ENCODE measurements at places on chromosomes 11 and 22.

DNA sequence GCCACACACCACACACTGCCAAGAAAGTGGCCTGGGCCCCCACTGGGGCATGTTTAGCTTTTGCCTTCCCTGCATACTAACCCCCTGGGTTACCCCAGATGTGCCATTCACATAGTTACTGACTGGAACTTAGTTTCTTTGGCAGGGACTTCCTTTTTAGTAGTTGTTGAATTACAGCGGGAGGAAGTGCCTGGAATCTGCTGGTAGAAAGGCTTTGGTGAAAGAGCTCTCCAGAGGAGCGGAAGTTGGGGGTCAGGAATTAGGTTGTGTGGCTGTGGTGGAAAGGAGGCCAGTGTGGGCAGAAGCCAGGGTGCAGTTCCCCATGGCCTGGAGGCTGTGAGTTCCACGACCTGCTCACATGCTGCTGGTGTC lies 69.0 kb downstream of the MED15 start:
- no peak for DNase-seq

GRCh38 chr11:9039198-9039597 lies 35.4 kb upstream of the NRIP3 start:
- DNase-seq, result no peak

GRCh38 chr22:23763579-23763945 lies 772 bp downstream of the C22orf15 start:
- DNase-seq, result peak; percentile 55

GRCh38 chr11:27934830-27935145 lies 173.2 kb downstream of the KIF18A start:
- DNase-seq, result no peak

- no peak for DNase-seq
Measured at GRCh38 chr11:113270080-113270479, 44.3 kb upstream of the TTC12 start.

DNA sequence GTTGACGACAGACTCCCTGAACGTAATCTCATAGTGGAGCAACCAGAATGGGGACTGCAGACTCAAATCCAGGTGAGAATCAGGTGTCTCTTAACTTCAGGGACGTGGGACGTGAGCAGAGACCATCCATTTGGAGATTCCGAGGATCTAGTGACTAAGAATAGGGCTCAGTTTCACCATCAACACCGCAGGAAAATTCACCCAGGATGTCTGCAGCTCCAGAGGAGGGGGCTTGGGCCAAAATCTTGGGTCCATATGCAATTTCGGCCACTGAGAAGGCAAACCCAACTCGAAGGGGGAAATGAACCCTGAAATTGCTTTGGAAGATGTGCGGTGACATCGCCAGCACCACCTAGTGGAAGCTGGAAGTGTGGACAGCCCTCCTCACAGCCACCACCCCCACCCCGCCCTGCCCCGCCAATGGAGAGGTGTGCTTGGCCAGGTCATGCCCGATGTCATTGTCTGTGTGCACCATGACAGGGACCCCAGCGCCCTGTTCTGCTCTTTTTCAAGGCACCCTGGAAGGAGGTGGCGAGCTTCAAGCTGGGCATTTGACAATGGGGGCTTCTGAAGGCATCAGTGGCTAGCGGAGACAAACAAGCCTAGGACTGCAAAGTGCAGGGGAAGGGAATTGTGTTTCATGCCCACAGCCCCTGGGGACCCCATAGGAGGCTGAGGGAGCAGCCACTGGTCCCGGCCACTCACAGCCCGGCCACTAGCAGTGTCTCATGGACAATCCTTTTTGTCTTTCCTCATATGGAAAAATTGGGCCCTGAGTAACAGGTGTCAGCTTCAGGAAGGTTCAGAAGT lies 24.8 kb downstream of the APOL1 start:
- peak; percentile 43 for DNase-seq

GRCh38 chr11:72808331-72808798 lies 5.8 kb upstream of the ATG16L2 start:
- no peak for DNase-seq

- no peak for DNase-seq
Measured at GRCh38 chr11:113715882-113716625, 9.9 kb upstream of the TMPRSS5 start.

- no peak for DNase-seq
Measured at GRCh38 chr11:1868636-1869291, 15.9 kb downstream of the LSP1 start.

DNA sequence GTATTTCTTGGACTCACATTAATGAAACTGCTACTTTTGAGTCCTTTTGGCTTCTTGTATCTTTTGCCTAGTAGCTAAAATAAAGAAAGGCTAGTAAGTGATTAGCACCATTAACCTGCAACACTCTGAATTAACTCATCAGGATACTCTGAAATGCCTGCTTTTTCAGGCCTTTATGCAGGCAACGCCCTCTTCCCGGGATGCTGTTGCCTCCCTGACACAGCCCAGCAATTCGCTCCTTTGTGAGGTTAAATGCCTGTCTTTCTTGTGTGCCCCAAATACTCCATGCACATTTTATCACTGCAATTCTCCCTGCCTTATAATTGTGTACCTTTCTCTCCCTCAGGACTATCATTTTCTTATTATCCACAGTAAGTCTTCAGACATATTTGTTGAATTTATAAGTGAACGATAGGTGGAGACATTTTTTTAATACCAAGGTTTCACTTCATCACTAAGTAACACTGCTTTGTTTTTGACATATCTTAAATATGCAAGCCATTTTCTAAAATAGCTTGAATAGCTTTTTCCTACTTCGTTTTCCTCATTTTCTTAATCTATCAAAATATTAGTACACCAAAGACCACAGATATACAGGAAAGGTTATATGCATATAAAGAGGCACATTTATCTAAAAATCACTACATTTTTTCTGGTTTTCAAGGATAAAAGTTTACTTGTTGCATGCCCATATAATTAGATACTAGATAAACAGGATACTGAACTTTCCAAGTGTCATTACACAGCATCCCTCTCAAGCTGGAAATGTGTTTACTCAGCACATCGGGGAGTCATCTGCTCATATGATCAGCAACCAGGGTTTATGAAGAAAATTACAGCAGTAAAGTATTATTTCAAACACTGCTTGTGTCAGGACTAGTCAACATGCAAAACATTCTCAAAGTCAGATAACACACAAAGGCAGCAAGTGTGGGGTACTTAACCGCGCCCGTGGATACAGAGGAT lies 48.5 kb upstream of the DDI1 start:
- no peak for DNase-seq

DNA sequence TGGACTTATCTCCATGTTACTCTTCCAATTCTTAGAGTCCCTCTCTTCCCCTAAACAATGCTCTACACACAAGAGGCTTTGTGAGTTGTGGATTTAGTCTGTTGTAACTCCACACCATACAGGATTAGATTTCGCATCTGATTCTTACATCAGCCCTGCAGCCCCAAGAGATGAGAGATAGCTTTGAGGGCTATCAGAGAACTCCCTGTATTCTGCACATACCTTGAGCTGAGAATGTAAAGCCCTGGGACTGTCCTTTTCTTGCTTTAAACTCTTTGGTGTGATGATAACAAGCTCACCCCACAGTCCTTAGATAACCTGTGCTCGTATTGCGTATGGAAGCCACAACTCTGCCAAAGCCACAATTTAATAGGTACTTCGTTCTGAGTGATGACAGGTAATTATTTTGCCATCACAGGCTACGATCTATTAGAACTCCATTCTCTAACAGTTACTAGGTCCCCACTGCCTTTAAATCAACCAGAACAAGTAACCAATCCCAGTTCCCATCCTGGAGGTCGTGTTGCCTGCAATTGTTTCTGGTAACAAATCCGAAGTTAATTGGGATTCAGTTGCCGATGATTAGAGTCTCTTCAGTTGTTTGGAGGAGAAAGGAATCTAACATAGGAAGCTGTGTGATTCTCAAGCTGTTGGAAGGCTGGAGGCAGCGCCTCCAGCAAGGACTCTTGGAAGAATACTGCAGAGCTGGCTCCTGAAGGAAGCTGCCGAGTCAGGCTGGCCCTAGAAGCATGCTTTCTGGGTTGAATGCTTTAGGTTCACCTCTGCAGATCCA lies 1.3 kb upstream of the PARVG start:
- no peak for DNase-seq

DNA sequence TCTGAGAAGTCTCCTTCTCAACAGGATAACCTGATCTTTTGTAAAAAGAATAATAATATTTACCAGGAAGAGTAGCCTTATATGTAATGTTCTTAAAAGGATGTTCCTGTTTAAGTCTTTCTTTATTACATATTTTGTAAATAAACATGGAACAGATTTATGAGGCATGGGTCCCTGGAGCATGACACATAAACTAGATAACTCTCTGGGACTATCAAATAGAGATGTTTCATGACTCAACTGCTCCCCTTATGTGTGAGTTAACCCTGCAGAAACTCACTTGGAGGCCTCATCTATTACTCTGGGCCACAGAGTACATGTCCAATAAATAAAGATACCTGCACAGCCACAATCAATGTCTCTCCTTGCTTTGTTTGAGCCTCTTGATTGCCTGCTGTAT lies 64.6 kb downstream of the GDPD4 start:
- no peak for DNase-seq

- DNase-seq, result no peak
Measured at GRCh38 chr22:46406349-46406748, 70.8 kb downstream of the TRMU start.

DNA sequence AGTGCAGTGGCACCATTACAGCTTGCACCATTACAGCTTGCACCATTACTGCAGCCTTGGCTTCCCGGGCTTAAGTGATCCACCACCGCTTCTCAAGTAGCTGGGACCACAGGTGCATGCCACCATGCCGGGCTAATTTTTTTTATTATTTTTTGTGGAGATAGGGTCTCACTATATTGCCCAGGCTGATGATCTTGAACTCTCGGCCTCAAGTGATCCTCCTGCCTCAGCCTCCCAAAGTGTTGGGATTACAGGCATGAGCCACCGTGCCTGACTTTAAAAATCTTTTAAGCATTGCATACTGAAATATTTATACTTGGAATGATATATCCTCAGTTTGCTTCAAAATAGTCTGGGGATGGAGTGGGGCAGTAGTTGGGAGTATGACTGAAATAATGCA lies 10.4 kb downstream of the PAFAH1B2 start:
- no peak for DNase-seq

GRCh38 chr11:68441466-68442230 lies 18.9 kb upstream of the PPP6R3 start:
- no peak for DNase-seq

- no peak for DNase-seq
Measured at GRCh38 chr11:122293296-122294023, 177.4 kb upstream of the BLID start.

- DNase-seq, result no peak
Measured at GRCh38 chr11:2347308-2347830, 29.7 kb upstream of the CD81 start.

DNA sequence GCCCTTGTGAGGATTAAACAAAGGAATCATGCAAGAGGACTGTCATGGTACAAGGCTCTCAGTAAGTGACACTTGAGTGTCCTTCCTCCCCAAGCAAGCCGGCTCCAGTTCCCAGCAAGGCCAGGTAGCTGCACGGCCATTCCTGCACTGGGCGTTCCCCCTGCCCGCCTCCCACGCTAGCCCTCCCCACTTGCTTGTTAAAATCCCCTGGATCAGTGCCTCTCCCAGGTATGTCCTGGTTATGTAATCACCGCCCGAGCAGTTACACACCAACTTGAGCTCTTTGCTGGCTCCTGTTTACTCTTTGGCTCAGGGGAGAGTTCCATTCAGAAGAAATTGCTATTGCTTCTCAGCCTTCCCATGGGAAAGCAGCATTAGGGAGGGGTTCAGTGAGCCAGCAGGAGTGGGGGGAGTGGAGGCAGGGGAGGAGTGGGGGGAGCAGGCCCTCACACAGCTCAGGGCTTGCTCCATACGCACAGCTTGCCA lies 19.4 kb upstream of the MYEOV start:
- no peak for DNase-seq

GRCh38 chr11:17343907-17344306 lies 7.7 kb upstream of the NCR3LG1 start:
- DNase-seq, result no peak

GRCh38 chr11:73426219-73426850 lies 50.1 kb downstream of the RELT start:
- no peak for DNase-seq

DNA sequence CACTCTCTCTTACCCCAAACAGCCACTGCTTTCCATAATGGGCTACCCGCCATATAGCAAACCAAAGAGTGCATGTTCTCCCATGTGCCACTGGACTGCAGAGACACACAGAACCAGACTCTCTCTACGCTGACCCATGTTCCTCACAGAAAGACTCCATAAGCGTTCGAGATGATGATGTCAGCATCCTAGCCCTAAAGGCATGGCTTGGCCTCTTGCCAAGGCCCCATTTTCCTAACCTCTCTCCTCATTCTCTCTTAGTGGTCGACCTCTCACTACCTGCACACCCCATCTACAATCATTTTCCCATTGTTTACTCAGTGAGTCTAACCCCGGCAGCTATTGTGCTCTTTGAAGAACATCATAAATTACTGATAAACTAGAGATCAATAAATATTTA lies 4.9 kb downstream of the NDUFC2 start:
- DNase-seq, result no peak

DNA sequence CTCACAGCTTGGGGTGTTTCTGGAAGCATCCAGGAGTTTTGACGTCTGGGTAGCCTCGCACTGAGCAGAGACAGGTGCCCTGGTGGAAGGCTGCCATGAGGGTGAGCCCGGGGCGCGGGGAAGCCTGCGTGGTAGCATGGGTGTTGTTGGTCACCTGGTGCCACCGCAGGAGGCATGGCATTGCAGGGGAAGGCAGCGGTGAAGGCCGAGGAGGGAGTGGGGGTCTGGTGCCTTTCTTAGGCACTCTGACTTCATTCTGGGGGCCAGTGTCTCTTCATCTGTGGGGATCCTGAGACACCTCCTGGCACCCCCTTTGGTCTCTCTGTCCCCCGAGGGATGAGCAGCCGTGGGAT lies 271.2 kb downstream of the TBC1D22A start:
- no peak for DNase-seq

Data from activated B cell treated with CpG ODN at 0.5 μM for 24 hours (primary cell).